ENCODE measurements at places on chromosomes 13 and 19. TPM values are rescaled to one million over a fixed set of nuclear protein-coding genes. Genes with fewer than 3 reads are reported as not detected.

ADGRE3 gene
- total RNA-seq = not detected

C1QTNF9B gene
- total RNA-seq = not detected

ANKRD24 gene
- total RNA-seq = 0.23 TPM

LRP3 gene
- total RNA-seq = 60.5 TPM

SELENOV gene
- total RNA-seq = not detected

Measured in A549 treated with DMSO at 1 μM for 4 hours (cell line).